Amniotic stem cell (primary cell): ENCODE measurements at places on chromosomes 4 and X.

GRCh38 chr4:79638735-79639134 lies 230.7 kb upstream of the GK2 start:
- DNase-seq: no peak

DNA sequence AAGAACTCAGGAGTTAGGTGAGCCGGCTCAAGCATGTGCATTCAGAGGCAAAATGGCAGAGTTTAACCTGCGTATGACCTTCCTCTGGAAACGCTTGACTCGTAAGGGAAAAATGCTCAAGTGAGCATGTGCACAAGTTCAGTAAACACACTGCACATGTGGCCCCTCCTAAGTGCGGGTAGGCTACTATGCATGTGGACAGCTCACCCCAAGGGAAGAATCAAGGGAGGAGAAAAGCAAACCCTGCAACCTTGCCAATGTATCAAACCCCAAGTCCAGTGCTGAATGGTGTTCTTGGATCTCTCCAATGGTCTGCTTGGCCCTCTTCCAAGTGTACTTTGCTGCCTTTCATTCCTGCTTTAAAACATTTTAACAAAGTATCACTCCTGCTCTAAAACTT lies 407.1 kb downstream of the ADAM29 start:
- DNase-seq: no peak

DNA sequence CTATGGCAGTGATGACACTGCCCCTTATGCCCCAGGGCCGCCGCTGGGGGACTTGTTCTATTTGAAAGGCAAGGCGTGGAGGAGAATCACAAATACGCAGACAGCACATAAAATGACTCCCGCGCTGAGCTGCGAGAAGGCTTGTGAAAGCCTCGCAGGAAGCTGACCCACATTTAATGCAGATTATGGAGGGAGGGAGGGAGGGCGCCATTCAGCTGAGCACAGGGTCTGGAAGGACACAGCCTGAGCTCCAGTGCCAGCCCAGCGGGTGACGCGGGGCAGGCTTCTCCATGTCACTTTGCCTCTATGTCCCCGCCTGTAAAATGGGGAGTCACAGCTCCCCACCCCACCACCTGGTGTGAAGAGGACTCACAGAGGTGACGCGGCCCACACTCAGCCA lies 14.3 kb downstream of the ABLIM2 start:
- DNase-seq: no peak

DNA sequence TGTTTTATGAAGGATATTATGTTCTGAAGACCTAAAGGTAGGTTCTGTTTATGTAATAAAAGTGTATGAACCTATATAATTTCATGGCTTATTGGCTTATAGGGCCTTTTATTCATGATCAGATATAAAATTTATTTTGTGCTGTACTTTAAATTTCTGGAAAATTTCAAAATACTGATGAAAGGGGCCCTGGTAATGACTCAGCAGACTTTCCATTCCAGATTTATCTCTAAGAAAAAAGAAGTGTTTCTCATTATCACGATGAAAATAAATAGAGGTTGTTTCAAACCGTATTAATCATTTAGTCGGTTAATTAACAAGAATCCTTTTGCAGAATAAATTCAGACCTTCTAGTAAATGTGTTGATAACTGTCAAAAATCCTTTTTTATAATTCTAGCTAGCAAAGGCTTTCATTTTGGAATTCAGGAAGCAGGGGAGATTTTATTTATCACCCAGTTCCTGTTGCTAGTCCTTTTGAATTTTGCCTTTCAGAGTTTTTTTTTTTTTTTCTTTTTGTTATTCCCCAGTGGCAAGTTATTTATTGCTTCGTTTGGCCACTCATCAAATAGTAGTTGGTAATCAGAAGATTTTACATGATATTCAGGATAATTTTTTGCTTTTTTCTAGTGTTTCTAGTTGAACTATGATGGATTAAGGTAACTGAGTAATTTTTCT lies 5.4 kb upstream of the TAPT1 start:
- DNase-seq: no peak

- no peak for DNase-seq
Observed at GRCh38 chrX:86348669-86349068, 200.4 kb downstream of the DACH2 start.

DNA sequence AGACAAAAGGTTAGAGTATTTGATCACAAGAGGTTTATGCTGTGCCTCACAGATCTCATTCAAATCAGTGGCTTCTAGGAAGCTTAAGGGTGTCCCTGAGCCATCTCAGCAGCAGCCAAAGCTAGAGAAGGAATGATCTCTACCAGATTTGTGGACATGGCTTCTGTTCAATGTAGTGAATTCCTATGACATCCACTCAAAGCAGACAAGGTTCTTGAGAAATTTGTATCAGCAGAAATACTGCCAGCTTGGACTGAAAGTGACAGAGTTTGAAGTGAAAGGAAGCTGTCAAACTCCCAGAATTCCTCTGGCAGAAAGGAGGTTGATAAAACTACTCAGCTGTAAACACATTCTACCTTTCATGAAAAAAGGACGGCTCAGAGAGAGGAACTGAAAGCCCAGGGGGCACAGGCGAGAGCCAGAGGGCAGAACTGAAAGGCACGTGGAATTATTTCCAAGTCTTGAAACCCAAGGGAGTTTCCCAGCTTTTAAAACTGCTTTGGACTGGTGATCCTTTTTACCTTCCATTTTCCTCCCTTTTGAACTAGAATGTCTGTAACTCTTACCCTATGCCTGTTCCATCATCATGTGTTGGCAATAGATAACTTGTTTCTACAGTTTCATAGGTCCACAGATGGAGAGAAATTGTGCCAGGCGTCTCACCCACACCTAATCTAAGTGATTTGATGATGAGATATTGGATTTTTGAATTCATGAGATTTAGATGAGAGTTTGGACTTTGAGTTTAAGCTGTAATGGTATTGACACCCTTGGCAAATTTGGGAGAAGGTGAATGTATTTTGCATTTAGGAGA lies 14.5 kb upstream of the MED14 start:
- DNase-seq: no peak

- DNase-seq: no peak
Observed at GRCh38 chrX:39852491-39852890, 245.3 kb downstream of the BCOR start.

DNA sequence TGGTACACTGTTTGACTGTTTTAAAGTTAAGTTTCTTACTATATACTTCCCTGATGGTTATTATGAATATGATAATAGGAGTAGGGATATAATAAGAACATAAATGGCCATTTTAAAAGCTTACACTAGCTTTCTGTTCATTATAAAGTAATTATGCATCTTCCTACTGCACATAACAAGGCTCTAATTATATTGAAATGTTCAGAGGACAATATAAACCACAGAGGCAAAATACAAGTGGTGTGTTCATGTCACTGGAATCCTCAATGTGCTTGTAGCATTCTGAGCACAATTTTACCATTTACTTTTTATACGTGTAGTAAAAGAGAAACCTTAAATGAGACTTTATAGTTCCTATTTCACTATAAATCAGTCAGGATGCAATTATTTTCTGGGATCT lies 268.3 kb downstream of the TMA16 start:
- DNase-seq: no peak

DNA sequence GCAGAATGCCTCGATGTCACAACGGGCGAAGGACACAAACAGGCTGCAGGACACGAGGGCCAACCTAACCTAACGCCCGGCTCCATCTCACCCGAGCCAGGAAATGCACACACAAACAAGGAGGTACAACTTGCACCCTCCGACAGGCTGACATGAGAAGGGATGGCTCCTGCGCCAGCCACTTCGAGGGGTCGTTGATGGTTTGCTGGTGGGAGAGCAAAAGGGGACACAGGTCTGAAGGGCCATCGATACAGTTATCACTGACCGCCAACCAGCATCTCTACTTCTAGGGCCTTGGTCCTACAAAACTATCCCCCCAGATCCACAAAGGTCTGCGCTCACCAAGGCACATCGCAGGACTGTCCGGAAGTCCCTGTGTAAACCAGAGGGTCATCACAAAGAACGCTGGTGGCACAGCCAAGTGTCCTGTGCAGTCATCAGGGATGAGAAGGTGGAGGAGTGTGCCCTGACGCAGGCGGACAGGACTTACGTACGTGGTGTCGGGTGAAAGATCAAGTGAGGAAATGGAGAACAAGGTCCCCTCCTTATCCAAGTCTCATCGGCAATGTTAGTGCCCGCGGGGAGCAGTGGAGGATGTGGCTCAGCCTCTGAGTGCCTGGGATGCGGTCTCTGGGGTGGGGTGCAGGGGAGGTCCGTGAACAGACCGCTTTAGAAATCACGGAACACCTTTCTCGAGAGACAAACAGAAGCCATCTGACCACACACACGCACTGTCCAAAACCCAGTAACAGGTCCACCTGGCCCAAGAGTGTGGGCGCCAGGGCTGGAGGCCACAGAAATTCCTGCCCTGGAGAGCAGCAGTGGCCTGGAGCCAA lies 7.0 kb downstream of the MXD4 start:
- no peak for DNase-seq

- DNase-seq: no peak
Observed at GRCh38 chrX:41705680-41706374, 17.1 kb downstream of the GPR34 start.

- DNase-seq: no peak
Observed at GRCh38 chr4:15711762-15712161, 8.9 kb downstream of the BST1 start.

DNA sequence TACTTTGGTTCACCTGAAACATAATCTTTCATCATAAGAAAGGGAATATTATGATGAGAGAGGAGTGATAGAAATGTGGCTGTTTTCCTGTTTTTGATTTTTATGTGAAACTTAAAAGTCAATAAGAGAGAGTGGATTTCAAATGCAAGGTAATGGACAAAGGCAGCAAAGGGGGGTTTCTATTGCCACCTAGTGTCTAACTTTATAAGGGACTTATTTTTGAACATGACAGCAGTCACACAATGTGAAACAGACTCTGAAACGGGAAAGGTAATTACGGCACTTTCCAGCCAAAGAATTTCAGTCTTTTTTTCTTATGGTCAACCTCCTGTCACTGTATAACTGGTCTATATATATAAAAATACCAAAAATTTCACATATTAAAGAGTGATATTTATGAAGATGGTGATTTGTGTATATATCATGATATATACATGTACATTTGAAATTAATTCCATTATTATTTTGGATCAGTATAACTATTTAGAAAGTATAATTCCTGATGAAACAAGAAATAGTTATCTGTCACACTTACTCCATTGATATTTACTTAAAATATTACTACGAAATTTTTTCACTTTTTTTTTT lies 127.1 kb downstream of the FBXO8 start:
- DNase-seq: peak; percentile 33

- DNase-seq: no peak
Observed at GRCh38 chr4:14575289-14575688, 427.0 kb upstream of the CPEB2 start.

DNA sequence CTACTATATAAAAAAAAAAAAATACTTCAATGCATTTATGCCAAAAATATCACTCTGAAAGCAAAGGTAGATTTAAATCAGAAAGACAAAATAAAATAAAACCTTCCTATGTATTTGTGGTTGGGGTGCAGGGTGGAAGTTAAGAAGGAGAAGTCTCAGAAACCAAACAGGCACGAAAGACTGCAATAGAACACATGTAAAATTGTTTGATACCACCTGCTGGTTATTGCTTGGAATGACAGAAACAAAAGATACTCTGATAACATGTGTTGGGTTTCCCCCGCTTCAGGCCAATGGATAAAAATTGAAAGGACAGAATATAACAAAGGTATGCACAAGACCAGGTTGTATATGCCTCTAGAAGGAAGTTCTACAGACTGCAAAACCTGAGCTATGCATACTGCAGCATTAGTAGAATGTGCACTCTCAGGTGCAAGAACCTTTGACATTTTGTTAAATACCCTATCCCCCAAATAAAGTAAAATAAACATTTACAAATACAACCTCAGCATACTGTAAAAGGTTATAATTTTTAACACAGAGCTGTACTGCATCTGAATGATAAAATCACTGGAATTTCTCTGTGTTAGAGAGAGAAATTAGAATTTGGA lies 118.8 kb downstream of the GABRA2 start:
- no peak for DNase-seq

GRCh38 chrX:55206162-55206941 lies 13.8 kb upstream of the PAGE5 start:
- DNase-seq: no peak

- DNase-seq: no peak
Observed at GRCh38 chrX:74090049-74090448, 213.9 kb upstream of the ZCCHC13 start.

DNA sequence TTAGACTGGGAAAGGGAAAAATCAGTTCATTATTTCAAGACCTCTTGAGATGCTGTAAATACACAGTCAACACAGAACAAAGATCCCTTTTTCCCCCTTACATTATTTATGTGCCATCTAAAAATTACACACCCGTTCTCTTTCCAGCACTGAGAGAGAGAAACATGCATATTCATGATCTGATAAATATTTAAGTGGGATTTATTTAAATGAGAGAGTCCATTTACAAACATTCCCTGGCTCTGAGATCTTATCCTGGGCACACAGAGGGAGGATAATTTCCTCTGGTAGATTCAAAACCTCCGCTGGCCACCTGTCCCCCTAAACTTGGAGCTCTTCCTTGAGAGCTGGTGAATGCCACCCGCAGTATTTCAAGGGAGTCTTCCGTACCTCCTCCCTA lies 88.6 kb downstream of the GRIA3 start:
- no peak for DNase-seq

GRCh38 chrX:92213786-92214185 lies 434.6 kb downstream of the PCDH11X start:
- no peak for DNase-seq

GRCh38 chr4:85769009-85769408 lies 294.1 kb downstream of the ARHGAP24 start:
- DNase-seq: no peak

GRCh38 chr4:2275546-2276251 lies 13.8 kb upstream of the MXD4 start:
- DNase-seq: no peak
